ENCODE measurements at places on chromosomes 7 and 10.

- DNase-seq, result no peak
Observed at GRCh38 chr10:47331954-47332353, 9.7 kb downstream of the GDF2 start.

GRCh38 chr10:126420567-126421300 lies 32.5 kb upstream of the ADAM12 start:
- DNase-seq, result no peak

DNA sequence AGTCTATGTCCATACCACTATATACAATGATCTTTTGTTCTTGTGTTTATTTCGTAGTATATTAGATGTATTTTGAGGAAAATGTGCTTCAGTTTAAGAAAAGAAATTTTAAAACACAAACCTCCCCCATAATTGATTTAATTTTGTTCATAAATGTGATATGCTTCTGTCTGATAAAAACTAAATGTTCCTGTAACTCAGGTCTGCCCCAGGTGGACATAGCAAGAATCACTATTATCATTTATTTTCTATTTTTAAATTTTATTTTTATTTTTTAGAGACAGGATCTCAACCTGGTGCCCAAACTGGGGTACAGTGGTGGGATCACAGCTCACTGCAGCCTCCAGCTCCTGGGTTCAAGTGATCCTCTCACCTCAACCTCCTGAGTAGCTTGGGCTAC lies 43.2 kb downstream of the BEND7 start:
- no peak for DNase-seq

GRCh38 chr7:101952355-101953247 lies 135.2 kb downstream of the CUX1 start:
- no peak for DNase-seq

- no peak for DNase-seq
Observed at GRCh38 chr7:115775981-115776380, 254.6 kb downstream of the TFEC start.

DNA sequence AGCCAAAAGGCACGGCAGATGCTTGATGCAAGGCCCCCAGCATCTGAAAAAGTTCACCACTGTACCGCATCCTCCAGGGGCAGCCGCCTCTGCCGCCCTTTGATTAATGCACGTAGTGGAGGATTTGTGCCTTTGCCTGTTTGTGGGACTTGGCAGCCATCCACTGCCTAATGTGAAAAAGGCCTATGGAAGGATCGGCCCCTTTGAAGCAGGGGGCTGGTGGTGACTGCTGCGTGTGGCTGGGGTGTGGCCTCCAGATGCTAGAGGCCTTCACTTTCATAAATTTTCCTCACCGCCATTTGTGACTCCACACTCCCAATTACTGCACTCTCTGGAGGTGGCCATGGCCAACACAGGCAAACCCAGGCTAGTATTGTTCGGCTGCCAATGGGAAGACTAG lies 226.0 kb downstream of the BMPER start:
- no peak for DNase-seq

GRCh38 chr10:29519659-29520058 lies 115.1 kb downstream of the SVIL start:
- no peak for DNase-seq

DNA sequence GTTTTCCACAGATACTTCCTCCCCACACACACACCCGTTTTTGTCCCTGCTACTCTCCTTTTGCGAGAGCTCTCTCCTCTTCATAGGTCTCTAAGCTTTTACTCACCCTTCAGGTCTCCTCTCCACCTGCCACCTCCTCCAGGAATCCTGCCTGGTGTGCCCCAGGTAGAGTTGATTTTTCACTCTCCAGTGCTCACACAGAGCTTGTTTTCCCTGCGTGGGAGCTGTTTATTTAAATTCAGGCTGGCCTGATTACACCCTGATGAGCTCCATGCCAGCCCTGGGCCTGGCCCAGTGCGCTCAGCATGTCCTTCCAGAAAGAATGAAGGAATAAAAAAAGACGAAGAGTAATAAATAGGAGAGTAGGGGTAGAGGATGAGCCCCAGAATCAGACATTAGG lies 7.5 kb upstream of the CLDN4 start:
- no peak for DNase-seq

GRCh38 chr7:4014346-4015050 lies 667.6 kb upstream of the FOXK1 start:
- no peak for DNase-seq

GRCh38 chr10:62394556-62395018 lies 20.4 kb downstream of the ZNF365 start:
- DNase-seq, result no peak

GRCh38 chr7:108096996-108097395 lies 33.2 kb downstream of the LAMB4 start:
- DNase-seq, result no peak

GRCh38 chr10:94443549-94443948 lies 41.2 kb downstream of the TBC1D12 start:
- DNase-seq, result no peak

- no peak for DNase-seq
Observed at GRCh38 chr7:14483663-14484062, 418.9 kb downstream of the DGKB start.

DNA sequence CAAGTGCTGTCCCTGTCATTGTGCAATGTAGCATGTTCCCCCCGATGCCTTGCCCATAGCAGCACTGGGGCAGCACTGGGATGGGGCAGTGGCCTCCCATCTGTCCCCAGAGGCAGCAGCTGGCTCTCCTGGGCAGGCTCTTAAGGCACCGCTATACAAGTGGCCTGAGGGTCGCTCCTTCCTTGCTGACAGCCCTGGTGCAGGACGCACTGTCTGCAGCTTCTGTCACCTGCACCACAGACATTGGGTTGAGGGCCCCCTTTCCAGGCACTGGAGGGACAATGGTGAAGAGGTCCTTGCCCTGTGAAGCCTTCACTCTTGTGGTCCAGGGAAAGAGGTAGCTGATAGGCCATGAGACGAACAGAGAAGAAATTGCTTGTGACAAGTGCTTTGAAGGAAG lies 10.6 kb downstream of the CPSF4 start:
- DNase-seq, result no peak

DNA sequence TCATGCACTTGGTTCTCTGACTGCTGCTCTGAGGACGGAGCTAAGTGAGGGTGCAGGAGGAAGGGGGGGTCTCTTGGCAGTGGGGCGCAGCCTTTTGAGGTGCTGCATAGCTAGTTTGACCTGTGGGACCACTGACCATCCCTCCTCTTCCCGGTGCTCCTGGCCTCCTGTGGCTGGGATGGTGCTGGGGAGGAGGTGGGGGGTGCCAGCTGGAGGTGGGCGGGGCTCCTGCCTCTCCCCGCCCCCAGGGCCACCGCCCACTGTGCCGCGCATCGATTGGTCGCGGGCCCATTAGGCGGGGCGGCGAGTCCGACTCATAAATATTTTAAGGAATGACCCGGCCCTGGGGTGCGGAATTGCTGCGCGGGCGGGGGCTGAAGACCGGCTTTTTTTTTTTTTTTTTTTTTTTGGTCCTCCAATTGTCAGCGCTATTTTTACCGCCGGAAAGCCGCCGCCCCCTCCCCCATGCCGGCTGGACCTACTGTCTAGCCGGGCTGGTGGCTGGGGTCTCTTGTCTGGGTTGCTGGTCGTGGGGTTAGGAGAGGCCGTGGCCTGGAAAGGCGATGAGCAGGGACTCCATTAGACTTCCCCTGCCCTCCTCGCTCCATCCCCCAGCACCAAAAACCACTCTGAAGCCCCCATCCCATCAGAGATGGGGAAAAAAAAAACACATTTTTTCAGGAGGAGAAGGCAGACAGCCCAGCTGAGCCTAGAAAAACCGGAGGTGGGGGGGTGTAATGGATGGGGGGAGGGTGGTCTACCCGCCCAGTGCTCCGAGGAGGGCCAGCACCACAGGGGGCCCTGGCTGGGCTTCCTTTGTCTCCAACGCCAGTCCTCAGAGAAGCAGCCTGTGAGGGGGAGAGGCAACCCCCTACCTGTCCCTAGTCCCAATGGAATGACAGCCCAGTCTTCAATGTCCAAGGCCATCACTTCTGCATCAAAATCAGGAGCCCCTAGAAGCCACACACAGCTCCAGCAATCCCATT lies 6.4 kb downstream of the SH2B2 start:
- DNase-seq, result no peak

DNA sequence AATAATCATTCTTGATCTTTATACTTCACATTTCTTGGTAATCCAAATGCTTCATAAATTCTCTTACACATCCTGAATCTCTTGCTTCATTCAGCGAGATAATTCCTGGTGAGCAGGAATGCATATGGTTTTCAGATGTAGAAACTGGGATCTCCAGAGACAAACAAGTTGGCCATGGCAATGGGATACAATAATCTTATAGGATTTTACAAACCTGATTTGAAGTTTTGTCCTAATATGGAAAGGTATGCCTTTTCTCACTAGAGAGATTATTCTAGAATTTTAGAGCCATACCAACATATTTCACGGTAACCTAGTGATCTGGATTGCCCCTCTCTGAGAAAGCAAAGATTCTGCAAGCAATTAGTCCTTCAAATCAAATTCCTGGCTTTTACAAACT lies 13.1 kb upstream of the TRDMT1 start:
- no peak for DNase-seq

- no peak for DNase-seq
Observed at GRCh38 chr10:131955591-131956340, 26.0 kb downstream of the BNIP3 start.

DNA sequence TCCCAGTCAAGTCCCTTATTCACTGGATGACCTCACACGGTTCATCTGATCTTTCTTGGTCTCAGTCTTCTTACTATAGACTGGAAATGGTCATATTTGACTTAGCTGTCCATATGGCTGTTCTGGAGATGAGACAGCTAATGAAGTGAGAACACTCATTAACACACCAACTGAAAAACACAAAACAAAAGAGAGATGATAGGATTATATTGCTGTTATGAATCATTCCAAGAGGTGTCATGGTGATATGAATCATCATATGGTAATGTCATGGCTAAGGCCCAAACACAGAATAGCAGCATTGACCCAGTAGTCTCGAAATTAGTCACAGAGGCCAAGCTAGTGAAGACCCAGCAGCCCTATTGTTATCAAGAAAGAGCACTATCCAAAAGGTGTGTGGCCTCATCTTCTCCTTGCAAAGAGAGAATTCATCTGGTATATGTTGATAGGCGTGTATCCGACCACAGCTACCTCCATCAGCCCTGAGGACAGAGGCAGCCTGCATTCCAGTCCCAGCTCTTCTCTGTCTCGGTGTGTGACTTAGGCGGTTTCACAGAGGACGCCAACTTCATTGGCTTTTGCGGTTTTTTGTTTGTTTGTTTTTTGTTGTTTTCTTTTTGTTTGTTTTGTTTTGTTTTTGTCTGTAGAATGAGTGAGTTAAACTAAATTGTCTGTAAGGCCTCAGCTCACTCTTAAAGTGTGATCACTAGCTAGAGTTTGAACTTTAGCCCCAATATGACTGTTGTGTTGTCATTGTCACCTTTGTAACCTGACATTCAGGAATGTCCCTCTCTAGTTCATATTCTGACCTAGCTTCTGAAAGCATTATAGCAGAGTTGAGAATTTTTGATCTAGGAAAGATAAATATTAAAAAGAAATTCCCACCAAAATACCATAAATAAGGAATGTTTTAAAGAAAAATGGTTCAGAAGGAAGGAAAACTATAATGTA lies 97.4 kb upstream of the PDCD4 start:
- peak; percentile 28 for DNase-seq

DNA sequence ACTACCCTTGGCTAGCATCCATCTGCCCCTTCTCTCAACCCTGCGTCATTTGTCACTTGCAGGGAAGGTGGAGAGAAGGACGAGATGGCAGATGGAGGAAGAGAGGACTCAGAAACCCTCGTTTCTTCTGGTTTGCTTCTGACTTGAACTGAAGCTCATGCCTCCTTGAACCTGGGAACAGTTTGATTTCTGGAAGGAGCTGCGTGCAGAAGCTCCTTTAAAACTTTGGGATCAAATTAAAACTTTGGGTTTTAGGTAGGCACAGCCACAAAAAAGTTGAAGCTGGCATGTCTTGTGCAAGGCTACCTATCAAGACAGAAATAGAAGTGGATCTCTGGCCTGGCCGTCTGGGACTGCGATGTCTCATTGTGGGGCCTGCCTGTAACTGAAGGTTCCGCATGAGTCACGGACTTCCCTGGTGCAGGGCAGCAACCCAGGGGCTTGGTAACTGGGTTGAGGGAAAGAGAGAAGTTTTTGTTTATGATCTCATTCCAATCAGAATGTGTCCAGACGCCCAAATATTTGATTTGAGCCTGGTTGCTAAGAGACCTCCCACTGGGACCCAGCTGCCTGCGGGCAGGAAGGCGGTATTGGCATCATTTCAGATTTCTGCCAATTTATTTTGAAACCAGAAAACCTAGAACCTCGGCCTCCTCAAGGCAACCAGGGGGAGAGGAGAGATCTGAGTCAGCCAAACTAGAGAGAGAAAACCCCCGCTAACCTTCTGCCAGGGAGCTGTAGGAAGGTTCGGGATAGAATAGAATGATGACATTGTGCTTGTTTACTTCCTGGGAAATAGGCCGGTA lies 15.8 kb upstream of the CAMK1D start:
- peak; percentile 53 for DNase-seq

GRCh38 chr10:65805993-65806392 lies 1119.8 kb upstream of the LRRTM3 start:
- DNase-seq, result no peak

- no peak for DNase-seq
Observed at GRCh38 chr7:119397156-119397555, 875.8 kb upstream of the KCND2 start.

DNA sequence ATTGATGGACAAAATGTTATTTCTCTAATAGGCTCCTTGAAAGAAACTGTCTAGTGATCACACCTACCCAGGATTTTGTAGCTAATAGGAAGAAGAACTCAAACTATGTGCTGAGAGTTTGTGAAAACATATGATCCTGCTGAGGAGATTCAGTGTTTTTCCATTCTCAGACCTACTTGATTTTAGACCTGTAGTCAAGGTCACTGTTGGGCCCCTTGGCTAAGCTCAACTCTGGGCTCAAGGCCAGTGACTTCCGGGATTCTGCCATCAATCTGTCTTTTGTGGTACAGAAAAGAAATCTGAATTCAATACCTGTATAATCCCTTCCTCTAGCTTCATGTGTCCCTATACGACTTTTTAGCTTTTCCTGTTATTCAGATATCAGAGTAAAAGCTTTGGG lies 79.7 kb upstream of the FERD3L start:
- DNase-seq, result no peak

- no peak for DNase-seq
Observed at GRCh38 chr7:51308696-51309095, 7.9 kb downstream of the COBL start.

DNA sequence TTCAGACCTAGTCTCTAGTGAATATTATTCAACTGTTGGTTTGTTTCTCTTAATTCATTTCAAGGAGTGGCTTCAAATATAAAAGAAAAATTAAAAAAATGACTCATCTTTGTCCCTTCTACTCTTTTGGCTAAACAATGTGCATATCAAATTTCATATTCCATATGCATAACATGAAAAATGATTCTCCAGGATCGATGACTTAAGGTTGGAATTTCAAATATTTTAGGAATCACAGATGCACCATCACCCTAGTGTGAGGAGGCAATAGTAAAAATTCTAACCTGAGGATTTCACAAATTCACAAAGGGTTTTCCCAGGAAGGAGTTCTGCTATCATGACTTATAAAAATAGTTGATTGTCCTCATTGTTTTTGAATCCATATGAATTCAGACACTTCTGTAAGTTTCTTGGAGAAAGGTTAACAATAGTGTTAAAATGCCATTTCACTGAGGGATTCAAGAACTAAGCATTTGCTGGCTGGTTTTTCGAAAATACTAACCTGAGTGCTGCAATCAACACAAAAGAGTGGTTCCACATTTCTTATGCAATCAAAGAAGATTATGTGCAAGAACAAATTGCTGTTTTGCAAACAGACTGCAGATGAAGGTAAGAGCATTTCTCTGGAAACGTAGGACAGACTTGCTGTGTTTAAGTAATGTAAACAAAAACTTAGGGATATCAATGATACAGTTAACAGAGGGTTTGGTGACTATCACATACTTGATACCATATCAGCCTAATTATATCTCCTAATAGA lies 547.5 kb upstream of the LRRTM3 start:
- no peak for DNase-seq
